Activated T-cell treated with anti-CD3 and anti-CD28 coated beads, Interleukin-2, amount 50 U/mL, for 72 hours (primary cell): ENCODE measurements at places on chromosomes 3 and 15.

GRCh38 chr15:101070024-101070423 lies 150.9 kb downstream of the LRRK1 start:
- DNase-seq = no peak

GRCh38 chr3:100006570-100007271 lies 107.6 kb downstream of the FILIP1L start:
- DNase-seq = no peak

DNA sequence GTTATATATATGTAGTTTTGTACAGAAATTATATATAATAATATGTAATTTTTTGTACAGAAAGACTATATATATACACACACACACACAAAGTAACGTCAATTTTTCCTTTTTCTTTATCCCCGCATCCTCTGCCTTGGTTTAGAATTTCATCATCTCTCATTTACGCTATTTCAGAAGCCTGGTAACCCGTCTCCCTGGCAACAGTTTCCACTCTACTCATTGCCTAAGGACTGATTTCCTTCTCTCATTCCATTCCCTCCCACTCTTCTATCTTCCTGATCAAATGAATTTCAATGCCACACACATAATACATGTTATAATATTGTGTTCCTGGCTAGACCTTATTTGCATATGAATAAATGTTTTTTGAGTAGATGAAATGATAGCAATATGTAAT lies 47.8 kb upstream of the NDN start:
- DNase-seq = no peak

GRCh38 chr15:66785637-66786036 lies 83.6 kb downstream of the SMAD6 start:
- no peak for DNase-seq

DNA sequence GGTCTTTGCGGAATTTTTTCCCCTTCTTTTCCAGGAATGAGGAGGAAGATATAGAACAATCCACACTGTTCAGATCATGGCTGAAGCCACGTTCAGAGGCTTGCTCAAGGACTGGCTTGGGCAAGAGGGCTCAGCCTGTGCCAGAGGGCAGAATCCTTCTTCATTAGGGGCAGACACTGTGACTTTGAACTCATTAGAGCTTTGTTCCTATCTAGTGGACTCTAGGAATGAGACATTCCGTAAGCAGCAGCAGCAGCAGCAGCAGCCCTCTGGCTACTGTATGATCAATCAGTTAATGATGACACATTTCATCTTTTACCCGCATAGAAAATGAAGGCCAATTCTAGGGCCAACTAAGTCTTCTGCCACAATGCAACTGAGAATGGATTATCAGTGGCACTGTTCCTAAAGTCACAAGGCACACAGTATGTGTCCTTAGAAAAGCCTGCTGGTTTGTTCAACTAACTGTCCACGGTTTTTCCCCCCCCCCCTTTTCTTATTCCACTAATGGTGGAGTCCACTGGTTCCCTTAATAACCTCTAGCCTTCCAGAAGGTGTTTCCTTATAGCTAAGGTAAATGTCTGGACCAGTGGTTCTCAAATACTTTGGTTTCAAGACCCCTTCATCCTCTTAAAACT lies 1.7 kb upstream of the RAB8B start:
- no peak for DNase-seq

DNA sequence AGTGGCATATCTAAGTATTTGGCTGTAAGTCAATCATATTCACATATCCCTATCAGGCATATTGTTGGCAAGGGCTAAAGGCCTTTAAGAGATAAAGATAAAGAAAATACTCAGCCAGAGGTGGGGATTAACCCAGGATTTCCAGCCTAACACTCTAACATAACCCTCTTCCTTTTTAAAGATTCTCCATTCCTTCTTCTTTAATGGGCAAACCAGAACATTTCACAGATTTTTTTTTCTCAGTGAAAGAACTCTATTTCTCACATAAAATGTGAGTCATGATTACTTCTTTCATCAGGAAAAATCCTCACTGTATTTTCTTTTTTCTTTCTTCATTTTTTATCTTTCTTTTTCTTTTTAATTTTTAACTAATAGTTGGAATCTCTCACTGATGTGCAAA lies 200.4 kb downstream of the NR1D2 start:
- DNase-seq = no peak
